ENCODE measurements at places on chromosomes 16 and 17.

DNA sequence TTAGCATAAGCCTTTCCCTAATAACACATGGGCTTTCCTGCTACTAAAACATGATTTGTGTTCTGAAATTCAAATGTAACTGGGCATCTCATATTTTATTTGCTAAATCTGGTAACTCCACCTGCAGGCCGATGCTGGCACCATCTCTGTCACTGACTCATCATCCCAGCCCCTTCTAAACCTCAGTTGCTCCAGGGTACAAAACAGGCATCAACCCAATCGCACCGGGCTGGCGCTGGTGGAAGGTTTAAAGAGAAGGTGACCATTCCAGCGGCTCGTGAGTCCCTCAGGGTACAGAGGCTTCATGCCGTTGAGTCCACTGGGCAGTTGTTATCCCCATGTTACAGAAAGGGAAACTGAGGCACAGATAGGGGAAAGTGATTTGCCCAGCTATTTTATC, 27.1 kb downstream of the PPL start:
- DNase-seq, result no peak

- DNase-seq, result no peak
Observed at GRCh38 chr17:68460715-68461114, 3.4 kb upstream of the WIPI1 start.

- DNase-seq, result no peak
Observed at GRCh38 chr17:81898029-81898866, 3.8 kb upstream of the NPB start.

GRCh38 chr16:67543582-67543981, 15.0 kb downstream of the RIPOR1 start:
- no peak for DNase-seq

- DNase-seq, result no peak
Observed at GRCh38 chr16:66610111-66610820, 5.8 kb downstream of the CMTM3 start.

GRCh38 chr16:83248735-83249463, 558.9 kb upstream of the HSBP1 start:
- no peak for DNase-seq

- peak; percentile 87 for DNase-seq
Observed at GRCh38 chr16:9159839-9160550, 68.6 kb downstream of the HAPSTR1 start.

- no peak for DNase-seq
Observed at GRCh38 chr16:67287960-67288359, 8.6 kb downstream of the PLEKHG4 start.

GRCh38 chr17:64320613-64321553, 57.8 kb upstream of the TEX2 start:
- DNase-seq, result peak; percentile 50

DNA sequence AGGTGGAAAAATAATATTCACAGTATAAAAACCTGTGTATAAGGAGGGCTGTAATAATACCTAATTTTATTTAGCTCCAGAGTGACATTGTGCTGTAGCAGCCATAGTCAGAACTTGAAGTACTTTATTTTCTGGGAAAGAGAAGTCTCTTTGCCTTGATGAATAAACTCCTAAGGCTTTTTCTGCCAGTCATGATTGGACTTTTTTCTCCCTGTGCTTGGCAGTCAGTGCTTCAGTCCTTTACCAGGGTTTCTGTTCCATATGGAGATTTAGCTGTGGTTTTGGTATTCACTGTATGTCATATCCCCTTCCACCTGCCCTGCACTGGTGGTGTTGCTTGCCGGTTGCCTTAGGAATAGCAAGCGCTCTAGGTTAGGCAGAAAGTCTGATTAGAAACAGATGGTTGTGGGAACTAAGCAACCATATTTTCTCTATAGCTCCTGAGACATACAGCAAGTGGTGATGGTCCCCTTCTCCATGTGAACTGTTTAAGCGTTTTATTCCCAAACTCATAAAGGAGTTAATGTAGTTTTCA, 24.7 kb downstream of the DDX42 start:
- no peak for DNase-seq

DNA sequence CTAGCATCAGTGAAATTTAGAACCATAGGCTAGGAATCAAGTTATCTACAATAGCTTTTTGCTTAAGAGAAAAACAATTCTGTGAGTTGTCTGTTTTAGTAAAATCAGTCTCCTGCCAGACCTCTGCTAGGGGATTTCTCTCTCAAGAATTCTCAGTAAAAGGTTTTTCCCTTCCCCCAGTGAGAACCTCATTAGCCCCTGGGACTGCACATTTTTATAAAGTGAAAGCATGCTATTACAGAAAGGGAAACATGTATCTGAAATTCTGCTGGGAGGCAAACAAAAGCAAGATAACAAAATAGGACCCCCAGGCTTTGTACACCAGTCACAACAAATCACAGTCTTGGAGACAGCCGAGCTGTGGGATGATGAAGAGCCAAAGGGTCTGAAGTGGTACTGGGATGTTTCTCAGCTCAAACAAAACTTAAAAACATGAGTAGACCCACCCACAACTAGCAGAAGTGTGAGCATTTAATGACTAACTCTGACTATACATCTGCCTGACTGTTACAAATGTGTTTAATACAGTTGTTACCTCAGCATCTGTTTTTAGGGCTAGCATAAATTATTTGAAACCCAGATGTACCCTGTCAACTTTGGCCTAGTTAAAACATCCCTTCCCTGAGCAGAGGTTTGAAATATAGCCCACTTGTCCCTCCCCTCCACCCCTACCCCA, 20.0 kb upstream of the GLG1 start:
- DNase-seq, result no peak

DNA sequence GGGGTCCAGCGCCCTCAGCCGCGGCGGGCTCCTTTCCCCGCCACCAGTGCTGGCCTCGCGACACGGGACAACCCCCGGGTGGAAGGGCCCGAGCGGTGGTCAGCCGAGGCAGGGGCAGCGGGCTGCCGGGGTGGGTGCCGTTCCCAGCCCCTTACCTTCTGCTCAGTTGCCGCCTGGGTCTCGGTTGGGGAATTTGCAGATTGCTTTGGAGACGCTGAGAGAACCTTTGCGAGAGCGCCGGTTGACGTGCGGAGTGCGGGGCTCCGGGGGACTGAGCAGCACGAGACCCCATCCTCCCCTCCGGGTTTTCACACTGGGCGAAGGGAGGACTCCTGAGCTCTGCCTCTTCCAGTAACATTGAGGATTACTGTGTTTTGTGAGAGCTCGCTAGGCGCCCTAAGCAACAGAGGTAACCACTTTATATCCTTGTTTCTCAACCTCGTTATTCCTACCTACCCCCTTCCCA, 381 bp downstream of the CTNS start:
- peak; percentile 36 for DNase-seq

GRCh38 chr17:72766761-72767356, 325.6 kb downstream of the SLC39A11 start:
- no peak for DNase-seq

GRCh38 chr17:40471846-40472732, 28.8 kb downstream of the IGFBP4 start:
- DNase-seq, result no peak

- no peak for DNase-seq
Observed at GRCh38 chr16:9176547-9177418, 85.3 kb downstream of the HAPSTR1 start.

GRCh38 chr16:88830258-88830657, 18.5 kb upstream of the APRT start:
- no peak for DNase-seq

GRCh38 chr16:13157082-13157481, 255.7 kb downstream of the SHISA9 start:
- DNase-seq, result no peak

- DNase-seq, result peak; percentile 31
Observed at GRCh38 chr17:76241691-76242255, 1.5 kb upstream of the RNF157 start.

DNA sequence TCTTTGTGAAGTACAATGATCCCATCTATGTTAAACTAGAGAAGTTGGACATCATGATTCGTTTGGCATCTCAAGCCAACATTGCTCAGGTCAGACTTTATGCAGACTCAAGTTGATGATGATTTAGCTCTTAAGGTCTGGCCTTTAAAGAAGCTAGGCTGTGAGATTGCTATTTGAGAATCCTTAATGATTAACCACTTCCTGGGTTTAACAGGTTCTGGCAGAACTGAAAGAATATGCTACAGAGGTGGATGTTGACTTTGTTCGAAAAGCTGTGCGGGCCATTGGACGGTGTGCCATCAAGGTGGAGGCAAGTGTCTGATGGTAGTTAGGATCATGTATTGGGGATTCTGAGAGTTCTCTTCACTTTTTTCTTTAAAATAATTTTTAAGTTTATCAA, 40.3 kb downstream of the AP2B1 start:
- no peak for DNase-seq

DNA sequence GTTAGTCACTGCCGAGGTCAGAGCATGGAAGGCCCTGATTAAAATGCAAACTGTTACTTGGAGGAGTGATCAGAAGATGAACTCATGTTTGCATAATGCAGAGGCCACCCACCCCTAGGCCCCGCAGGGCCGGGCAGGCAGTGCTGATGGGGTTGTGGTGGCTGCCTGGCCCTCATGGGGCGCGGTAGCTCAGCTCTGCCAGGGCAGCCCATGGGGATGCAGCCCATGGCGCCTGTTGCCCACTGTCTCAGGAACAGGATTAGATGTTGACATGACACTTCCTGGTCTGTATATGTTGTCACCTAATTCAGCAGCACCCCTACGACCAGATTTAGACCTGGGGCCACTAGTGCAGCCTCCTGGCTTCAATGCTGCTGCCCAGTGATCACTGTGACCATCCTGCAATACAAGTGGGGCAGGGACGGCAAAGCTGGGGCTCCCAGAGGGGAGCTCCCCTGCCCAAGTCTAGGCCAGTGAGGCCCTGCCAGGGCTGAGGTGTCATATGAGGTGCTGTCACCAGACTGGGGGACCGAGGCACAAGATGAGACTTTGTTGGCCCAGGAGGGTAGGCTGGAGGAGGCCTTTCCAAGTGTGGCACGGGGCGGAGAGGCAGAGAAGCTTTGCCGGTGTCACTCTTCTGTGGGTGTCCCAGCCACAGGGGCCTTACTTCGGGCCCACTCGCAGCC, 49.1 kb downstream of the RAI1 start:
- DNase-seq, result no peak

GRCh38 chr16:88472637-88473205, 19.6 kb downstream of the ZFPM1 start:
- no peak for DNase-seq

DNA sequence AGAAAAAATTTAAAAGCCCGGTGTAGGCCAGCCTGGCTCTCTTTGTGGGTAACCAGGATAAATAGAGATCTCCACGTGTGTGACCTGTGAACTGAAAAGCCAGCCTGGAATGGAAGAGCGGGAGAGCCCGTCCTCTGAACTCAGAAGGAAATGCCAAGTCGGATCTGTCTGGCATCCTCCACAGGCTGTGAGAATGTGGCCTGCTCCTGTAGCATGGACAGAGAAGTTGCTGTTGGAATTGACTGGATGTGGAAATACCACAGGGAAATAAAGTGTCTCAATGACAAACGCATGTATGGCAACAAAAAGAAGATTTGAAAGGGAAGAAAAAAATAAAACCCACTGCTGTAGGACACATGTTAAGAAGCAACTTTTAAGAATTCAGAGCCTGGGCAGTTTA, 6.7 kb downstream of the KLHL36 start:
- DNase-seq, result no peak

- DNase-seq, result no peak
Observed at GRCh38 chr17:29032013-29032856, 10.7 kb upstream of the PIPOX start.

DNA sequence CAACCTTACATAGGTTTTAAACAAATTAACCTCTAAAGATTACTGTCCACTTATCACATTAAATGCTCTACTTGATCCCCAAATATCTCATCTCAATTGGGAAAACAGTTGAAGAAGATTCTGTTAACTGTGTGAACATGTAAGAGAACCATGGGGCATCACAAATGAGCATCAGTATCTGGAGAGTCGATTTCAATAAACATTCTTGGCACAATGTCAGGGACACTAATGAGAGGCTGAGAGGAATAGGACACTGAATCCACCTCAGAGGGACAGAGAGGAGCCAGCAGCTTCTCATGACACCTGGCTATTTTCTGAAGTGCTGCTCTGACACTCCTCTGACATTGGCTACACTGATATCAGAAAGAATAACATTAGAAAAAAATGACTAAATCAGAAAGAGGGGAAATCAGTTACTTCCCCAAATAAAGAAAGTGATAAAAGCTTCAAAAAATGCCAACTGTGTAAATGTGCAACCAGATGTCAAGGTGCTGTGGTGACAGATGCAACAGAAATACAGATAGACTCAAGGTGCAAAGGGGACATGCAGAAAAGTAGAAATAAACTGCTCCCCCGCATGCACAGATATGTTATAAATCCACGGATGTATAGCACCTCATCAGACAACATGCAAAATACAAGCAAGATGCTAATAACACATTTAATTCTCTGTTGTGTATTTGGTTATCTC, 67.4 kb downstream of the SNX11 start:
- DNase-seq, result no peak

DNA sequence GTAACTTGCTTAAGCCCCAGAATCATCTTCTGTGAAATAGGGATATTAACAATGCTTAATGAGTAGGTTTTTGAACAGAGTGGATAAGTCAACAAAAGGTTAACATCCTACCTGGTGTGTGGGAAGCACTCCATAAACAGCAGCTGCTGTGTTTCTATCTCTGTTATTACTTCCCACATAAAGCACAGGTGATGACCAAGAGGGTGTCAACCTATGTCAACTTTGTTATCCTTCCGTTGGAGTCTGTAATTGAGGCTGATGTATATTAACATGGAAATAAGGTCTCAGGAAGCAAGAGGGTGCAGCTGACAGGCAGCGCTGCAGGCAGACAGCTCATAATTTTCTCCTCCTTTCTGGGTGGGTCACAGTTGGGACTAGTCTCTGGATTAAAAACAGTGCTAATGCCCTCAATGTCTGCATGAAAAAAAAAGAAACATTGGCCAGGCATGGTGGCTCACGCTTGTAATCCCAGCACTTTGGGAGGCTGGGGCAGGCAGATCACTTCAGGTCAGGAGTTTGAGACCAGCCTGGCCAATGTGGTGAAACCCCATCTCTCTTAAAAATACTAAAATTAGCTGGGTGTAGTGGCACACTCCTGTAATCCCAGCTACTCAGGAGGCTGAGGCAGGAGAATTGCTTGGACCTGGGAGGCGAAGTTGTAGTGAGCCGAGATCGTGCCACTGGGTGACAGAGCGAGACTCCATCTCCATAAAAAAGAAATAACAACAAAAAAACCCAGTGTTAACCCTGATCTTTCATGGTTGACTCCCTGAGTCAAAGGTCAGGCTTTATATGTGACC, 269.6 kb downstream of the SNX29 start:
- no peak for DNase-seq

- no peak for DNase-seq
Observed at GRCh38 chr17:6021011-6021400, 49.2 kb upstream of the WSCD1 start.

- no peak for DNase-seq
Observed at GRCh38 chr17:58643147-58643546, 48.7 kb downstream of the TEX14 start.

DNA sequence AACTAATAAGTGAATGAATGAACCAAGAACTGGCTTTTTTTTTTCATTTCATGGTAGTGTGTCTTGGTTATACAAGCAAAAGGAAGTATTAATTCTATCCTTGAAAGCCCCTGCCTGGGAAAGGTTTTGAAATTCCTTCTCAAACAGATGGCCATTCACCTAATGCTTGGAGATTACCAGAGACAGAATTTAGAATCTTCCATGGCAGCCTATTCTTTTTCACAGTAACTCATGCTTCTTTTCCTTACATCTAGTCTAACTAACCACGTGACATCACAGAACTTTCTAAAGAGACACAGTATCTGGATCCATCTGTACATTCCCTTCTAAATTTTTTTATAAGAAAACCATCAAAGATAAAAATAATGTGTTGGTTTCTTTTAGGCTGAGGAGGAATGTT, 151.6 kb downstream of the FTO start:
- no peak for DNase-seq

GRCh38 chr16:86314402-86315025, 195.8 kb upstream of the FOXF1 start:
- no peak for DNase-seq

Data from kidney (tissue), 22 donors.